ENCODE measurements at places on chromosomes 7 and 10.

DNA sequence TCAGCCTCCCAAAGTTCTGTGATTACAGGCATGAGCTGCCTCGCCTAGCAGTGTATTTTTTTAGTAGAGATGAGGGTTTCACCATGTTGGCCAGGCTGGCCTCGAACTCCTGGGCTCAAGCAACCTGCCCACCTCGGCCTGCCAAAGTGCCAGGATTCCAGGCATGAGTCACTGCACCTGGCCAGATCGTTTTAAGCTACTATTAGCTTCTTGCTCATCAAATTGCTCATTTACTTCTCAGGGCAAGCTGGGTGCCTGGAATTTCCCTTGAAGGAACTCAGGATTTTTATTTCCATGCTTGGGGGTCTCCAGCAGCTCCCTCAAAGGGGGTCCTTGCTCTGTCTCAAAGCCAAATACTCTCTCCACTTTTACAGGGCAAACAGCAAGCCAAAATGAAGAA is 798.0 kb upstream of the AUTS2 start:
- no peak for DNase-seq

GRCh38 chr10:124870854-124871425 is 69.3 kb downstream of the ABRAXAS2 start:
- DNase-seq, result no peak

DNA sequence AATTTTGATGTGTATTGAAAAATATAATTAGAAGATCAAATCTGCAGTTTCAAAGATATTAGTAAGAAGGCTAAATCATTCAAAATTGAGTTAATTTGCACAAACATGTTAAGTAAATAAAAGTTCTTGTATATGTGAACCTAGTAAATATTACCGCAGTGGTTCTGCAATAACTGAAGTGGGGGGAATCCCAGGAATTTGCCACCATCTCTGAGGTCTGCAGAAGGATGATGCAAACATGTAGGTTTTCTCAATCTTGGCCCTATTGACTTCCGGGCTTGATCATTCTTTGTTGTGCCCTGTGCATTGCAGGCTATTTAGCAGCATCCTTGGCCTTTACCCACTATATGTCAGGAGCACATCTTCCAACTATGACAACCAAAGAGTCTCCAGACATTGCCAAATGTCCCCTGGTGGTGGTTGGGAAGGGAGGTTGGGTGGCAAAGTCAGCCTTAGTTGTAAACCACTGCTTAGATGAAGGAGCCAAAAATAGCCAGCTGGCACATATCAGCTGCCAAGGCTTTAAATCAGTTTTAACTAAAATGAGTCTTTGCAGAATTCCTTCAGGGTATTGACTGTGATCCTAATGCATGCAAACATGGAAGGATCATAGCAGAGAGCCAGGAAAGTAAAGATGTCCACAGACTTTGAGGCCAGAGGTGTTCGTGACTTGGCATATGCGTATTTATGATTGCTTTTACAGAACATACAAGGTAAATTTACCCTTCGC is 146.3 kb downstream of the TRIL start:
- no peak for DNase-seq

GRCh38 chr10:73908853-73909539 is 1.9 kb upstream of the PLAU start:
- DNase-seq, result no peak

GRCh38 chr10:34119456-34119855 is 695.6 kb downstream of the PARD3 start:
- DNase-seq, result no peak

- DNase-seq, result no peak
Measured at GRCh38 chr7:157355784-157356511, 19.1 kb downstream of the DNAJB6 start.

DNA sequence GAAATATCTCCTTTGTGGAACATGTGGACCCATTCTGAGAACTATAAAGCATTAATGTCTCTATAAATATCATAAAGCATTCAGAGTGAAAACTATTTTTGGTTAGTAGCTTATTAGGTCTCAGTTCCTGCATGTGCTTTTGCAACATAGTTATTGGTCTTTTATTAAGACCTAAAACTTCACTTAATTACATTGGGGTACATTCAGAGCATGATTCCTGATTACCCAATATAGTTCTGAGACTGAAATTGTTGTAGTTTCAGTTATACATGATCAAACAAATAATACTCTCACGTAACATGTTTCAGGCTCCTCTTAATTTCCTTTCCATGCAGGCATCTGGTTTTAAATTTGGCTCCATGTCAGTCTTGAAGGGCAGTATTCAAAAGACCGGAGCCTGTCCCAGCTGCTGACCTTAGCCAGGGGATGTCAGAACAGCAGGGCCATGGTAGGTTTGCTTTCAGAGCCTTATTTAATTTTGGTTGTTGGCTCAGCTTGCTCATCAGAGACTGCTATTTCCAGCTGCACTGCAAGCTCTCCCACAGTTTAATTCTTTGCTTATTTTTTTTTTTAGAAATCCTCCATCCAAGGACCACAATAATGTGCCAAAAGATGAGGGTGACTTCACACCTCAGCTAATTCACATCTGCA is 447.8 kb upstream of the FZD8 start:
- DNase-seq, result no peak

- no peak for DNase-seq
Measured at GRCh38 chr7:150881189-150881588, 28.9 kb downstream of the AOC1 start.

DNA sequence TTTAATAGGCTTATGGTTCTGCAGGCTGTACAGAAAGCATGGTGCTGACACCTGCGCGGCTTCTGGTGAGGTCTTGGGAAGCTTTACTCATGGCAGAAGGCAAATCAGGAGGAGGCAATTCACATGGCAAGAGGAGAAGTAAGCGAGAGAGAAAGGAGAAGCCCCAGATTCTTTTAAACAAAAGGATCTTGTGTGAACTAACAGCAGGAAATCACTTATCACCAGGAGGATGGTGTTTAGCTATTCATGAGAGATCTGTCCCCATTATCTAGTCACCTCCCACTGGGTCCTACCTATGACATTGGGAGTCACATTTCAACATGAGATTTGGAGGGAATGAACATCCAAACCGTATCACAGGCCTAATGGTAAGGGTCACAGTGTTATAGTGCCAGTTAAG is 678.0 kb upstream of the KCND2 start:
- no peak for DNase-seq

DNA sequence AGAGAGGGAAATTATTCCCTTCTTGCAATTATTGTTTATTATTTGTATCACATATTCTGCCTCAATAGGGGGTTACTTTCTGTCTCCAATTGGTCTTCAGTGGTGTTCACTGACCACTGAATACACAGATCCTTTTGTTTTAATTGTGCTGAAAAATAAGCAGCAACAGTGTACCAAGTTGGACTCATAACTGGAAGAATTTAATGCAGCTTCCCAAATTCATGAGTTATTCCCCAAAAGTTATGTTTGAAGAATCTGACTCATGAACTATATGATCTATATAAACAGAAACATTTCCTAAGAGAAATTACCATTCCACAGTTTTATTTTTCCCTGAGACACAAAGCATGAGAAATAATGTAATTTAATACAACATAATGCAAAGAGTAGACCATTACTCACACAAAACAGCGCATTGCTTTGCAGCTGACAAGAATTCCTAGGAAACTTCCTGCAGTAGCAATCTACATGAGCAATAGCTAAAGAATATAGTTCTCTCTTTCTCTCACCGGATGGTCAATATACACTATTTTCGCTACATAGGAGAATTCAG is 479.2 kb downstream of the HTR7 start:
- DNase-seq, result no peak

DNA sequence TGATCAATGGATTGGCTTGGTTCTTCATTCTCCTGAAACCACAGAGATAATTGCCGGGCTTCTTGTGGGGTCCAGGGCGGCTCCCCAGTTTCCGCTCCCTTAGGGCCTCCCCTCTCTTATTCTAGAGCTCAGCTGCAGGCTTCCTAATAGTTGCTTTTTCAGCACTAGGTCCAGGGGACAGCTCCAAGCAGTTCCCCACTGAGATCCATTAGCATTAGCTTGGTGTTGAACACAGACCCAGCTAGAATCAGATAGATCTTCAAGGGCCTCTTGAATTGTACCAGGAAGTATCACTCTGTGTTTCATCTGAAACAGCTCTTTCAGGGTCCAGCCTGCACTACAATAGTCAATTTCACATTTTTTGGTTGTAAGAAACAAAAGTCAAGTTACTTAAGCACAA is 238.7 kb downstream of the SEC23IP start:
- DNase-seq, result no peak

GRCh38 chr7:53218730-53219504 is 183.5 kb downstream of the POM121L12 start:
- no peak for DNase-seq

GRCh38 chr7:150685219-150686029 is at the start of gene GIMAP2:
Gene GIMAP2 (plus strand): TSS chr7:150685706. CDS start chr7:150687060, 1,354 bp downstream.
- DNase-seq, result no peak

GRCh38 chr10:124867304-124867703 is 65.7 kb downstream of the ABRAXAS2 start:
- DNase-seq, result no peak

- no peak for DNase-seq
Measured at GRCh38 chr10:73433538-73433867, at the start of gene MSS51. Gene MSS51 (minus strand): TSS chr10:73433561. CDS start chr10:73428284, 5,277 bp downstream.

DNA sequence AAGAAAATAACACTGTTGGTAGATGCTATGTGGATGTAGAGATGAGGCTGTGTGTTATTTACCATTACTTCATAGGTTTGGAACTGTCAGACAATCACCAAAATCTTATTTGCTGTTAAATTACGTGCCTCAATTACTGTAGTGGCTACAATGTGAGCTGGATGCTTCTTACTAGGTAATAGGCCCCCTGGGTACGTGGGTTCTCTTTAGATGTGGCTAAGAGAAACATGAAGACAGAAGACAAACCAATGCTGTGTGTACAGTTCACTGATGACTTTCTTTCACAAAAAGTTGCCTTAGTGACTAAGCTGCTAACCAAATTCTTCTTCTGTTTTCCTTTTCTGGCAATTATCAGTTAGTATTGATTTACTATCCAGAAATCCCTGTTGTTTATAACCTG is 144.6 kb downstream of the SEMA3E start:
- no peak for DNase-seq

DNA sequence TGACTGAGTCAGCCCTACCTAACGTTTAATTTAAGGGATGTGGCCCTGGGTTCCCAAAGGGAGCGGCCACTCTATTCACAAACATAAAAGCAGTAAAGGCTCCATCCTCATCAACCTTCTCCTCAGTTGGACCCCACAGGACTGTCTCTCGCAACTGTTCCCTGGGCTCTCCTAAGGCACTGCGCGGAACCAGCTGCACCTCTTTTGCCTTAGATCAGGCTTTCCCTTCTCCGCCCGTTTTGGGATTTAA is 689 bp upstream of the GTPBP4 start:
- DNase-seq, result no peak

DNA sequence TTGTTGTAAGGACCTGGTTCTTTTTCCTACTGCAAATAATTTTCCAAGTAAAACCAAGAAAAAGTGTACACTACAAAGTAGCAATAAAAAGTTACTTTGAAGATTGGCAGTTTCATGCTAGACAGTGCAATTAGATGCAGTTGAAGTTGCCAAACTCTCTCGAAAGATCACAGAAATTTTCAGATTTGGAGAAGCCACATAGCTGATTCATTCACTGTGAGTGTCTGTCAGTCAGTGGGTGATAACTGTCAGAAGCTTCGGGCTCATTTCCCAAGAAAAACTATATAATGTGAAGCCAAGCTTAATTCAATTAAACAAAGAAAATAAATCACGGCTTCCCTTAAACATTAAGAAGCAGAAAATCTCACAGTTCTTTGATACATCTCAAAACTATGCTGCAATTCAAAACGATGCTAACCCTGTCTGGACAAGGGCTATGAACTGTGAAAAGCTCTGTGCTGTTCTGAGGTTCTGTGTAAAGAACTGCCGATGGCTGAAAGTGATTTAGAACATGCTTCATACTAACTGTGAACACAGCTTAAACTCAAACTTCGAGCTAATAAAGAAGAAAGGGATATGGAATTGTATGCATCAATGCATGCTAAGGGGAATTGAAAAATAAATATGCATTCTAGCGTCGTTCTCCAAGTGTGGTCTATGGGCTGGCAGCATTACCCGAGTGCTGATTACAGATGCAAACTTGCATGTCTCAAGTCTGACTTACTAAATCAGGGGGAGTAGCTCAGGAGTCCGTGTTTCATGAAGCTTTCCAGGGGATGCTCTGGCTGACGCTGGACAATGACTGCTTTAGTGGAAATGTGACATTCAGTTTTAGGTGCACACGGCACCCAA is 557.4 kb downstream of the CALN1 start:
- DNase-seq, result no peak

DNA sequence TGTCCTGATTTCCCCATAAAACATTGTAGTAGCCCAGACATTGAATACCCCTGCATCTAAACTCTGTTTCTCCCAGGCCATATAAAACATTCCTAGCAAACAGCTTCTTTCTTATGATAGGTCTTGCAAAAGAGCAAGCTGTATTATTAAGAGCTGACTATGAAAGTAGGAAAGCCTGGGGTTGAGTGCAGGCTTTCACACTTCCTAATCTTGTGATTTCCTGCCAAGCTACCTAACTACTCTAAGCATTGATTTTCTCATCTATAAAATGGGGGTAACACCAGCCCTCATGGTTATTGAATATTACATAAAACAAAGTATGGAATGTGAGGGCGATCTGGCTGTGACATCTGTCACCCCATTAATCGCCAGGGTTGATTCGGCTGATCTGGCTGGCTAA is 81.8 kb downstream of the ZNF277 start:
- no peak for DNase-seq

DNA sequence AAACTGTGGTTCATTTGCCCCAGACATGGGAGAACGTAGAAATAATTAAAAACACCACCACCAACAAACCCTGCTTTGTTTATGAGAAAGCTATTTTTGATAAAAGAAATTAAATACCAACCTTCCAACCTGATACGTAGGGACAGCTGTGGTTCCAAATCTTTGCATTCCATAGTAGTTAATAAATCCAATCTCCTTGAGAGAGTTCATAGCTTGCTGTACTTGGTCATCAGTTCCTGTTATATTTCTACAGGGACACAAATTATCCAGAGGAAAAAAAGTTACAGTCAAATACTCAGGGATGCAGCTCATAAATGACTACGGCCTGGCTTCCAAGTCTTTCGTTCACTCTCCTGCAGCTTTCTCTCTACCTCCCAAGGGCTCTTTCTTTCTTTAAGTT is 41.1 kb downstream of the PUS7 start:
- no peak for DNase-seq

DNA sequence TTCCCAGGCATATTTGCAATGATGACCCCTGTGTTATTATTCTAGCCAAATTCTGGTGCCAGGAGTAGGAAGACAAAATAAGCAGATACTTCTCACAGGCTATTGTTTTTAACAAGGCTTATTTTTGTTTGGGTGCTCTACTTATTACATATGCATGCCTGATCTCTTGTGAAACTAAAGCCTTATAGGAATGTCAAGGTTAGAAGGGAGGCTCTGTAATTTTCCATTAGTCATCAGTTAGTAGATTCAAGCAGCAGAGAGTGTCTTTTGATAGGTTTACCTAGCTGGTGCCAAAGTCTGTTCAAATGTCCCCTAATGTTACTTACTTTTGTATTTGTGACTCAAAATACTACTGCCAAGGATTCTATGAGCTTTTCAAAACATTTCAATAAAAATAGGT is 11.7 kb upstream of the TMEM106B start:
- DNase-seq, result no peak

GRCh38 chr10:99435986-99436638 is 5.7 kb upstream of the GOT1 start:
- DNase-seq, result no peak

- DNase-seq, result no peak
Measured at GRCh38 chr10:24390746-24391145, 181.8 kb downstream of the KIAA1217 start.

- no peak for DNase-seq
Measured at GRCh38 chr10:131249238-131249954, 62.1 kb downstream of the TCERG1L start.

Data from upper lobe of left lung (tissue), 6 donors.